ENCODE measurements at places on chromosomes 11 and 22.

- DNase-seq = no peak
These were observed 313.4 kb downstream of the BUD13 start for GRCh38 chr11:116459185-116460045.

GRCh38 chr22:46515208-46516111 lies 22.0 kb downstream of the CELSR1 start:
- DNase-seq = no peak

- DNase-seq = no peak
These were observed 51.6 kb downstream of the MS4A13 start for GRCh38 chr11:60566776-60567175.

DNA sequence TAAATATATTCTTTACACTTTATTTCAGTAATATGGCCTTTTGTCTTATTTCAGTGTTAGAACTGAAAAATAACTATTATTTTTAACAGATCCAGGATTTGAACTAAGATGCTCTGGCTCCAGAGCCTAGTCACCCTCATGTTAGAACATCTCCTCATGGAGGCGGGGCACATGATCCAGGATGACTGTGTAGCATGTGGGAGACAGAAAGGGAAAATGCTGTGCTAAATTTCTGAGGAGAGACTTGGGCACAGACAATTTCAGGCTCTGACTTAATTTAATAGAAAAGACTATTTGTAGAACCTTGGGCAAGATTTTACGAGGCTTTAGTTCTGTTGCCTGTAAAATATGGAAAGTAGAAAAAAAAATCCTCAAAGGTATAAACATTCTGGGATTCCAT lies 24.1 kb downstream of the CTSC start:
- no peak for DNase-seq

DNA sequence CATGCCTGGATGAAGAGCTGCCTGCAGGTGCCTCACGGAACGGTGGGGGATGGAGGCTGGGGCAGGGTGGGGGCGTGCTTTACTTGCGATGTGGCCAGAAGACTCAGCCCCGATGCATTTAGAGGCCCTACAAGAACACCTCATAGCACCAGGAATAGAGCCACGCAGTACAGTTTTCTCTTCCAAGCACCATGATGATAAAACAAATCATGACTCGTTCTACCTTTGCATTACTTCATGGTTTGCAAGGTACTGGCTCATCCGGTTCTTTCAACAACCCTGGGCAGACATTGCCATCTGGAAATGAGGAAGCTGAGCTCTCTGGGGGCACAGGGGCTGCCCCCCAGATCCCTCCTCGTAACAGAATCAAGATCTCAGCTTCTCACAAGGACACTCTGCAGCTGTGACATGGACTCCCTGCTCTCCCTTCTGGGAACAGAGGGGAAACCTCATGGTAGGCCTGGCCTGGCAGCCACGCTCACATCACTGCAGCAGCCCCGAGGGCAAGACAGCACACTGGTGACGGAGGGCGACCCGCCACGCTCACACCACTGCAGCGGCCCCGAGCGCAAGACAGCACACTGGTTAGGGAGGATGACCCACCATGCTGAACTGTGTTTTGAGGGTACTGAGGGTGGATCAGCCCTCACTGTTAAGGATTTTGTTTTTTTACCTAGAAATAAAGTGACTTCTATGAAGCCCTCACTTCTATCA lies 46.9 kb downstream of the PHF21B start:
- DNase-seq = no peak

GRCh38 chr11:62602141-62603071 lies 741 bp upstream of the MTA2 start:
- no peak for DNase-seq

- DNase-seq = no peak
These were observed 77.6 kb downstream of the LUZP2 start for GRCh38 chr11:24574461-24574860.

DNA sequence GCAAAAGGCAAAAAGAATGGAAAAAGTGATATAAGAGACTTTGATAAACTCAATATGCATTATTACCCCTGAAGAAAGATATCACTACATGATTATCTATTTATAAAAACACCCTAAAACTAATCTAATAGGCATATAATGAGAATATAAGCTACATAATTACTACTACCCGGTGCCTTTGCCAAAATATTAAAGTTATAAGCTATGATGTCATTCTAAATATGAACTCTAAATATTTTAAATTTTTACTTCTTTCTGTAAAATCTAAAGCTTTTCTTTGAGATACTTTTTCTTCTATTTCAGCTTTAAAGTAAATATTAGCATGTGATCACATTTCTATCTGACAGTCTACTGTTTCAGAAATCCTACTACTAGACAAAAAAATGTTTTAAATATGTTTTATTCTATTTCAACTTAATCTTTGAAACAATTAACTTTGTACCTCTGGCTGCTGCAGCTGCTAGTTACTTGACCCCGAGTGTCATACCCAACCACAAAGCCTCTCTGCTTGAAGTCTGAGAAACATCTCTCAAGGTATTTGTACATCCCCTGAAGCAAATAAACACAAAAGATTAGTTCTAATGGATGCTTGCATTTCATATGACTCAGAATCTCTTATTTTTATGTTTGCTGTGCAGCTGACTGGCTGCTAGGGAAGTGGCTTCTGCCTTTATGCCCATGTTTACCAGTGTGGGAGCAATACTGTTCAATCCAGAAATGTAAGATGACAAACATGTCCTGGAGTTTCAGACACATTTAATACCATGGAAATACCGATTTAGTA lies 26.8 kb downstream of the PGM2L1 start:
- no peak for DNase-seq

DNA sequence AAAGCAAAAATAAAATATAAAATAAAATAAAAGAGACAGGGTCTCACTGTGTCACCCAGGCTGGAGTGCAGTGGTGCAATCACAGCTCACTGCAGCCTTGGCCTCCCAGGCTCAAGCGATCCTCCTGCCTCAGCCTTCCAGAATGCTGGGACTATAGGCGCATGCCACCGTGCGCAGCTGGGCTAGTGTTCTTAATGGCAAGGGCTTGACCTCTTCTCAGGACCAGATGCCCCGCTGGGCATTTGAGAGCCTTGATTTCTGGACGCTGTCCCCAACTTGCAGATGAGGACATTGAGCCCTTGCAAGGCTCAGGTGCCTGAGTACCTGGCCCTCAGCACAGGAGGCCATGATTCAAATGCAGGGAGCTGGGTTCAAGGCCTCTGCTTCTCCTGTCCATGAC lies 82.6 kb downstream of the DHCR7 start:
- no peak for DNase-seq

DNA sequence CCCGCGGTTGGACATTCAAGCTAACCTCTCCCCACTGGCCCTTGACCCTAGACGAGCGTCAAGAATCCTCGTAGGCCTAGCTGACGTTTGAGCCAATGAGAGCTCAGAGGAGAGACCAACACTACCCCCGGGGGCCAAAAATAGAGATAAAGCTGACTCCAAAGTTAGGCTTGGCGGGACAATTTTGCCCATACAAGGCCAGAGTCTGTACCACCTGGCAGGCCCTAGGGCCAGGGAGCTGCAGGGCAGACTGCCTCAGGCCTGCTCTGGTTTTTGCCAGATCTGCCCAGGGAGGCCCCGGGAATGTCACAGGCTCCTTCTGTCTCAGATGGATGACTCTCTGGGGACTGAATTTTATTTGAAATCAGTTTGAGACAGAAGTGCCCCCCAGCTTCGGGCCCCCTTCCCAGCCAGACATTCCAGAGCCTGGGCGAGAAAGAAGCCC lies 40.8 kb upstream of the ACCSL start:
- no peak for DNase-seq

DNA sequence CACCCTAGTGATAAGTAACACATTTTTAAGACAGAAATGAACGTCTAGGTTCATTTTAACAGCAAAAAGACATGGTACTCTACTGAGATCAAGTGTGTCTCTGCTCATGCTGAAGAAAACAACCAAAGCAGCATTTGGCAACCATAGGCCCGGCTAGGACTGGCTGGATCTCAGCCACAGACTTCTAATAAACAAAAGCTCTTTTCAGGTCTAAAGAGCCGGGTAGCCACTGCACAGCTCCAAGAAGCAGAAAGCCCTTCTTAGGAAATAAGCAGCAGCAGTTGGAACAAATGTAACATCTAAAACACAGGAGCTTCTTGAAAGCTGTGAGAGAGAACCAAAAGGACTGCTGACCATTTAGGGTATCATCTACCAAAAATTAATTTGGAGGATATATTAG lies 37.6 kb downstream of the PITPNB start:
- DNase-seq = no peak

DNA sequence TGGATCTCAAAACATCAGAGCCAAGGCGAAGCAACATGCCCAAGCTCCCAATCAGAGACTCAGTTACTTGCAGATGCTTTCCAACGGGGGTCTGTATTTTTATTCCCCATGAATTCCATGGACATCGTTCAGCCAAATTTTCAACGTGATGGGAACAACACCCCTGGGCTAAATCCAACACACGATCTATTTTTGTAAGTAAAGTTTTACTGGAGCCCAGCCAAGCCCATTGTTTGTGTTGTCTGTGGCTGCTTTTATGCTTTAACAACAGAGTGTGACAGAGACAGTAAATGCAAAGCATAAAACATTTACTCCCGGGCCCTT lies 33.7 kb downstream of the SLC5A1 start:
- DNase-seq = no peak

DNA sequence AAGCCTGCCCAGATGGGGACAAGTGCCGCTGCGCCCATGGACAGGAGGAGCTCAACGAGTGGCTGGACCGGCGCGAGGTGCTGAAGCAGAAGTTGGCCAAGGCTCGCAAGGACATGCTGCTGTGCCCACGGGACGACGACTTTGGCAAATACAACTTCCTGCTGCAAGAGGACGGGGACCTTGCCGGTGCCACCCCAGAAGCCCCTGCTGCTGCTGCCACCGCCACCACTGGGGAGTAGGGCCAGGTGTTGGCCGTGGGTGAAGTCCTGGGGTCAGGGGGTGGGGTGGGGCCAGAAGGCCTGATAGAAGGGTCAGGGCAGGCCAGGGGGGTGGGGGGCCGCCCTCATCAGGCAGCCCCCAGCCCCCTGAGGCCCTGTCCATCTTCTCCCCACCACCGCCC lies 24.6 kb upstream of the TEF start:
- no peak for DNase-seq

DNA sequence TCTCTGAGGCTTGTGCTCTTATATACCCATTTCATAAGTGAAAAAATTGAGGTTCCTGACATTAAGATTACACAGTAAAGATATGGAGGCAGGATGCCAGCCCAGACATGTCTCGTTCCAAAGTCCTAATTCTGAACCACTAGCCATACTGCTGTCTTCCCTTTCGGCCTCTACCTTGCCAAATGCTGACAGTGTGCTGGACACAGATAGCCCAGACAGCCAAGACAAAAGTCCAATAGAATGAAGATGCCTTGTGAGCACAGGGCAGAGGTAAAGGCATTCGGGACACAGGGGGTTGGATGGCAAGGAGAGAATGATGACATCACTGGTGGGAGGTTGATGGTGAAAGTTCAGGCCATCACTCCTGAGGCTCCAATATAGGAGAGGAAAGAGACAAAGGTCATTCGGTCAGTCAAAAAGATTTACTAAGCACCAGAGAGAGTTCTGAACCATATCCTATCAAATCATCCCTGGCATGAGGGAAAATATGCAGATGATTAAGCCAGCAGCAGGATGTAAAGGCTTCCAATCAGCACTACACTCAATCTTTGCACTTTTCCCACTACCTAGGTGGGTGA lies 174.0 kb upstream of the MTMR2 start:
- no peak for DNase-seq

DNA sequence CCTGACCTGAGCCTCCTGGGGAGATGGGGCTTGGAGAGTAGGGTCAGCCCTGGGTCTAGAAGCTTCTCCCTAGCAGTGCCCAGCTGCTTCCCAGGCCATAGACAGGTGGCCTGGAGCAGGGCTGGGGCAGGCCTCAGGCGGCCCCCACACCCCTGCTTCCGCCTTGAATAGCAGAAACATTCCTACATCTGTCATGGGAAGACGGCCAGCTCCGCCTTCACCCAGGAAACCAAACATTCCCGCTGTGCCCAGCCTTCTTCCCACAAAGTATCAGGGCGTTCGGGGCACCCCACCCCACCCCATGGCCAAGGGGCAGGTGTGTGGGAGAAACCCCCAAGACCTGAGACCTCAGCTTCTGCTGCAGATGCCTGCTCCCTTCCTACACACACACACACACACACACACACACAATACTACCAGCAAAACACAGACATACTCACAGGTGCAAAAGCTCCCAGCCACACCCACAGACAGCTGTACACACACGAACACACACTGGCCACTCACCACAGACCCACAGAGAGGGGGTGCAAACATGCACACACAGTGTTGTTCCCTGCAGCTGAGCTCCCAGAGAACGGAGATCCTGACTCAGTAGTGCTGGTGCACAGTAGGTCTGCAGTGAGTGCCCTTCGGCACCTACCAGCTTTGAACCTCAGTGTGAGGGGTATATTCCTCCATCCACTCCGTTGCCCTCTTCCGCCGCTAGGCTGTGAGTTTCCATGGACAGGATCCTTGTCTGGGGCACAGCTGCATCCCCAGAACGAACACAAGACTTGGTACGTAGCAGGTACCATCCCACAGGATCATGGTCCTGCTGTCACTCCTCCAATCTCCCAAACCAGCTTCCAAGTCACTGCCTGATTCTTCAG lies 37.4 kb downstream of the PDGFB start:
- DNase-seq = no peak

DNA sequence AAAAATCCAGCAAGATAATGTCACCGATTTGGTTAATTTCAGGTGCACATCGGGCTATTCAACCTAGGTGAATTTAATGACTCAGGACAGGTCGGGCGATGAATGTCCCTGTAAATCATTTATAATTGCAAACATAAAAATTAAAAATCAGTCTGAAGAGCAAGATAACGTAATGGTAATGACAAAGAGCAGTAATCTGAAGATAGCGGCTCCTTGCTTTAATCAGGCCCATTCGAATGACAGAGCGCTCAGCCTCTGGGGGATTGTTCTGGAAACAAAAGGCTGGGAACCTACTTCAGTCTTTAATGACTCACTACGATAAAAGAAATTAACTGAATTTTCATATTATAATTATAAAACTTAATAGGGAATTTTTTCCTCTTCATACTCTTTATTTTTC lies 61.3 kb downstream of the RCN1 start:
- no peak for DNase-seq

- DNase-seq = no peak
These were observed 151.1 kb downstream of the METTL15 start for GRCh38 chr11:28259177-28259843.

GRCh38 chr11:90373971-90374370 lies 151.1 kb upstream of the CHORDC1 start:
- no peak for DNase-seq

DNA sequence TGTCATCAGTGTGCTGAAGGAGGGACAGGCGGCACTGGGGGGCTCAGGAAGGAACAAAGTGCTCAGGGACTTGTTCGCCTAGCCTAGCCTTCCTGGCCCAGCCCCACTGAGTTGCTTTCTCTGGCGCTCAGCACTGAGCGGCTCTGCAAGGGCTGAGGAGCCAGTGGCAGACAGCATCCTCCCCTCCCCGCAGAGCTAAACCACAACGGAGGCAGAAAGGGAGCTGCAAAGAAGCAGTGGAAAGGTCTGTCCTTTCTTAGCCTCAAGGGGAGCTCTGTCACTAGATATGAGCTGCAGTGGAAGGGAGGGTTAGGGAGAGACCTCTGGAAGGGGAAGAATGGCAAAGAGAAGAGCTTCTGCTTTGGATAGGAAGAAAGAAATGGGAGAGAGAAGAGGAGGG lies 89.7 kb upstream of the PHOX2A start:
- no peak for DNase-seq

GRCh38 chr11:134686460-134687061 lies 274.5 kb upstream of the B3GAT1 start:
- no peak for DNase-seq

GRCh38 chr11:121372671-121373429 lies 79.3 kb upstream of the SORL1 start:
- no peak for DNase-seq

- DNase-seq = no peak
These were observed 24.3 kb downstream of the MYH9 start for GRCh38 chr22:36363349-36363981.

GRCh38 chr11:78791254-78791653 lies 216.6 kb upstream of the NARS2 start:
- no peak for DNase-seq

Data from esophagus squamous epithelium (tissue), 5 donors.